NCI-H2171 (cell line): ENCODE measurements at places on chromosomes 16 and 17.

GRCh38 chr17:65143889-65144604 is 6.9 kb downstream of the RGS9 start:
- DNase-seq = no peak

DNA sequence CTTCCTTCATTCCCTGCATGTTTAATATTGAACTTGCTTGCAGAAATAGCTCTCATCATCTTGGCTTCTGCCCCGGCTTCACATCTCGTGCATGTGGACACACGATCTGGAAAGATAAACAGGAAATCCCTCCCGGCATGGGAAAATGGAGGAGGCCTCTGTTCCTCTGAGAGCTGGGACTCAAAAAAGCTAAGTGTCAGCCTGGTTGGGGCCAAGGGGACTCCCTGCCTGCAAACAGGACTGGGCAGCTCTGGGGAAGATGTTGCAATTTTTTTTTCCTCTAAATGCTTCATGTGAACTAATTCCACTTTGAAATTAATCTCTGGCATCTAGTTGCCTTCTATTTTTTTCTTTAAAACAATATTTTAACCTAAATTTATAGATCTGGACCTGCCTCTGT is 24.8 kb downstream of the ITPRIPL2 start:
- DNase-seq = peak; percentile 28

- no peak for DNase-seq
Observed at GRCh38 chr17:38919316-38920078, 5.9 kb upstream of the LASP1NB start.

GRCh38 chr17:80422276-80422675 is 7.3 kb downstream of the ENDOV start:
- no peak for DNase-seq

DNA sequence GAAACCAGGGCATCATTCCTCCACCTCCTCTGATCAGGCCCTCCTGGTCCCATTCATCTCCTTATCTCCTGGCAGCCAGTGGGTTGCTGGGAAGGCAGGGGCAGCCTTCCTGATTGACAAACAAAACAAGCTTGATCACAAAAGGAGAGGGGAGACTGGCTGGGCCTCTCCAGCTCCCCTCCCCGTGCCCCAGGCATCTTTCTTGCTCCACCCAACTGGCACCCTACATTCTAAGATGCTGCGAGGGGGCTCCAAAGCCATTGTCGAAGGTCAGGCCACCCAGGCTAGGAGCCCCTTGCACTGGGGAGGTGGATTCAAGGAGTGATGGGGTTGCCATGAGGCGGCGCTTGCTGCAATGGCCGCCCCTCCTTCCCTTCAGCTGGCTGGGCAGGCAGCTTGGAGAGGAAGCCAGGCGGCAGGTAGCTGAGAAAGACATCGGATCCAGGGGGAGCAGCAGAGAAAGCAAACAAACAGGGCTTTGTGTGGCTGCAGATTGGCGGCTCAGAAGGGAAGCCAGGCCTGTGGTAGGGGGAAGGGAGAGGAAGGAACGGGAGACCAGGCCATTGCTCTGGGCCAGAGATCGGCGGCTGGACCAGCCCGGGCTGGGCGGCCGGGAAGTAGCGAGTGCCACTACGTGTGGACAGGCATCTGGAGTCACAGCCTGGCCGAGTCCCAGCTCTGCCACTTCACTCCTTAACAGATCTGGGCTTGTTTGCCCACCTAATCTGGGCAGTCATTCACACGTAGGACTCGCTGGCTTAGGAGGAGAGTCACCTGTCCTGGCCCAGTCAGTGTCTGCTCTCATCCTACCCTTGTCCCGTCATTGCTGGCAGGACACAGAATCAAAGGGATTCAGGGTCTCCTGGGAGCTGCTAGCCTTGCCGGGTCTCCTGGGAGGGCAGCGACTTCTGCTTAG is 12.3 kb downstream of the RAI1 start:
- peak; percentile 60 for DNase-seq

DNA sequence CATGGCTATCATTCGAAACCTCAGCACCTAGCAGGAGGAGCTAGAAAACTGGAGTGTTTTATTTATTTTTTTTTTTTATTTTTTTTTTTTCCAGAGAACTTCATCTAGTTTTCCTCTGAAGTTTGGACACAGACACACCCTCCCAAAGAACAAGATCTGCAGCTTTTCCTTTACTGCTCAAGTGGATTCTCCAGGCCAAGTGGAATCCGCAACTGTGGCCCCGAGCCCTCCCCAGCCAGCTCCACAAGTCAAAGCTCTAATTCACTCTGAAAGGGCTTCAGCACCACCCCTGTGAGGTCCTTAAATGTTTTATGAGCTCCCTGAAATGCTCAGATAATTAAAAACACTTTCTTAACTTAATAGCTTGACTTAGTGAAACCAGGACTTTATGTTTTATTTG is 332.1 kb upstream of the DYNLRB2 start:
- DNase-seq = no peak

GRCh38 chr17:10429421-10430045 is 7.8 kb upstream of the MYH8 start:
- DNase-seq = no peak

DNA sequence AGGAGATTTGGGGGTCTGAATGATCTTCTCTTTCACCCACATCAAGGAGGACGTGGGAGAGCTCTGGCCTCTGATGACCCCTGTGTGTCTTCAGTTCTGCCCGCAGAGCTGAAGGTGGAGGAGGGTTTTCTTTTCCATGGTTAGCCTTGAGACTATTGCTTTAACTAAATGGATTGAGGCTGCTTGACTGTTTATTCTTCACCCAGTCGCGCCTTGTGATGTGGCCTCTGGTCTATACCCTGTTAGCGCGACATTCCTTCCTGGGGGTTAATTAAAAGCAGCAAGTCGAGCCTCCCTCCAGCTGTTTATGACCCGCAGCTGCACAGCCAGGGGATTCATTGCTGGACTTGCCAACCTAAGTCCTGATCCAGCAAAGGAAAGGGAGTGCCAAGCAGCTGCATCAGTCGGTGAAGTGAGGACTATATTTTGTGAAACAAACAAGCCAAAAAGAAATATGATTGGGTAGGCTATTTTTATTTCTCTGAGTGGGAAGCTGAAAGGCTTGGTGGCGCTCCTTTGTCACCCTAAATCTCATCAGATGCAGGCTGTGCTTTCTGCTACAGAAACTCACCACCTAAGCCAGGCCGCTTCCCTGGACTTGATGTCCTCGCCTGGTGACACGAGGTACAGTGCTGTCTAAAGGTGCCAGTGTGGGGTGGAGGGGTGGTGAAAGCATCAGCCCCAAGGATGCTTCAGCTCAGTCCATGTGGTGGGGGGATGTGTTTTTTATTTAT is 11.0 kb upstream of the SEC14L1 start:
- no peak for DNase-seq

DNA sequence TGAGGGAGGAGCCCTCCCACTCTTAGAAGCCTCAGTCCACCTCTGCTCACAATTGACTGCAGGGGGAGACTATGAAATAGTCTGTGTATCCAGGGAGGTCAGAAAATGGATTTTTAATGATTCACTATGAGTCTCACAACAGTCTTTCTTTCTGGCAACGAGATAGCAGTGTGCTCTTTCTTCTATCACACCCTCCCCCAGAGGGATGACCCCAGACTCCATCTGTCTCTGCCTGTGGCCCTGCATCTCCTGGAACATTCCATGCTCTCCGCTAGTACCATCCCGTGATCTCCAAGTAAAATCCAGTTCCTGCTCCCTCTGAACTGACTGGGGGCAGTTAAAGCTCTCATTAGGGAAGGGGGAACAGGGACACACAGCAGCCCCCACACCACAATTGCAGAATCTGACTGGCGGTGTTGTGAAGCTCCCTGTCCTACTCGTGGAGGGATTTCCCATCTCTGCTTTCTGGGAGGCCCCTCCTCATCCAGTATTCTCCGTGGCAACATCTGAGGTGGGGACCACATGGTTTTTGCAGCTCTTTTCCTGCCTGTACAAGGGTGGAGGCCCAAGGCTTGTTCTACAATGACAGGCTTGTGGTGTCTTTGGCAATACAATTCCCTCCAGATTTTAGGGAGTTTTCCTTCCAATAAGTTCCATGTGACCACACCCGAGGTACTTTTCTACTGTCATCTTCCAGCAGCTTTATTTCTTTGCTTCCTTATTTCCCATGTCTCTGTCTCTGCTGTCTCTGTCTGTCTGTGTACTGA is 19.4 kb downstream of the NATD1 start:
- DNase-seq = no peak

- no peak for DNase-seq
Observed at GRCh38 chr17:14298947-14299279, 2.0 kb upstream of the HS3ST3B1 start.

- DNase-seq = no peak
Observed at GRCh38 chr17:35289222-35289621, 46.4 kb downstream of the SLFN5 start.

DNA sequence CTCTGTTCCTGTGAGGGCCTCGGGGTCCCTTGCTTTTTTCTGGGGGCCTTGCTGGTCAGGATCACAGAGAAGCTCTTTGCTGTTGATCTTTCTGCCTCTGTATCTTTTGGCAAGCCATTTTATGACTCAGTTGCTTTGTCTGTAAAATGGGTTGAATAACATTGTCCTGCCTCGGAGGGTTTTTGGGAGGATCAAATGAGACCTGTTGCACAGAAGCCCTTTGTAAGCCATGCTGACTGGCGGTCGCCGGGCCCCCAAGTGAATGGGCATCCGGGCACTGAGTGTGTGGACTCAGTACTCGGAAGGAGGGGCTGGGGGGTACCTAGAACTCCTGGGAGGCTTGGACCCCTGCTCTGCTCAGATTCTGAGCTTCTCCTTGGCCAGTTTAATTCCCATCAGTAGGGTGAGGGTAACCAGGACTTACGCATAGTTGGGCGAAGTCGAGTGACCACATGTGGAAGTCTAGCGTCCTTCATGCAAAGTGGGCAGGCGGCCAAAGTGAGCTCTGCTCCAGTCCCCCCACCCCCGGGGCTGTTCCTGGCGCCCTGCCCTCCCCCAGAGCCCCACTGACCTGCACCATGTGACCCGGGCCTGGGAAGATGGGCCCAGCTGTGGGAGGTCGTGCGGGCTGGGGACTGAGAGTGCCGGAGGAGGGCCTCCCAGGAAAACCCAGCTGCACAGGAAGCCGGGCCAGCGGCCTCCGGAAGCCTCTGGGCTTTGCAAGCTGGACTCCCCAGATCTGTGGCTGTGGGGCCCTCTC is 284.0 kb downstream of the SEC14L1 start:
- DNase-seq = no peak

DNA sequence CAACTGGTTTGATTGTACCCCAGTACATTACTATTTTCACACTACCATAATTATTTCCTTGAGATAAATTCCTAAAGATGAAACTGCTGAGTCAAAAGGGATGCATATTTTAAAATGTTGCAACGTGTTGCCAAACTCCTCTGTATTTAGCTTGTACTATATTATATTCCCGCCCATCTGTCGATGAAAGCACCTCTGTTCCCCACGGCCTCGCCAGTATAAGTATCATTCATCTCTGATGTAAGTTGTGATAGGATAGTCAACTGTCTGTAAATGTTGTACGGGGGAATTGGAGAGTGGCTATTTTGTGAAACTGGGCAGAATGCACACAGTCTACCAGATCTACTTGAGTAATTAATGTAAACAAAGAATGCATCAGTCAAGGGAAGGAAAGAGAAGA is 47.7 kb upstream of the TNRC6A start:
- no peak for DNase-seq
